ENCODE measurements at places on chromosomes 7 and 10.

DNA sequence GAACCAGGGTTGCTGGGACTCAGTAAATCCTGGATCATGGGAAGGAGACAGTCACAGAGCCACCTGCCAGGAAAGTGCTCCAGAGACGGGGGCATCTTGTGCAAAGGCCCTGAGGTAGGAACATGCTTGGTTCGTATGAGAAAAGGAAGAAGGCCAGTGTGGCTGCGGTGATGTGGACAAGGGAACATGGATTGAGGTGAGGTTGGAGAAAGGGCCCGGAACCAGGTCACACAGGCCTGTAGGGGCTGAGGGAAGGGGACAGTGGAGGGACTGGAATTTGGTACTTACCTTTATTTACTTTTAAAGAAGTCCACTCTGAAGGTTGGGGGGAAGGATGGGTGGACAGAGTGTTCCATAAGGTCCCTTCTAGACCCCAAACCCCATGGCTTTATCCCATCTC, 32.9 kb upstream of the CXCL12 start:
- no peak for DNase-seq

- DNase-seq: no peak
Measured at GRCh38 chr10:87659571-87660483, at the start of gene PAPSS2. Gene PAPSS2 (plus strand): TSS chr10:87659878. CDS start chr10:87659982, 104 bp downstream.

- DNase-seq: no peak
Measured at GRCh38 chr10:45370202-45370955, 3.6 kb upstream of the ALOX5 start.

- DNase-seq: no peak
Measured at GRCh38 chr10:38038932-38039245, 28.4 kb downstream of the ZNF33A start.

- DNase-seq: no peak
Measured at GRCh38 chr7:1475991-1476390, 16.7 kb upstream of the MICALL2 start.

- no peak for DNase-seq
Measured at GRCh38 chr10:117007080-117007479, 2.1 kb upstream of the SHTN1 start.

GRCh38 chr7:157674027-157674714, 337.4 kb downstream of the DNAJB6 start:
- DNase-seq: no peak

DNA sequence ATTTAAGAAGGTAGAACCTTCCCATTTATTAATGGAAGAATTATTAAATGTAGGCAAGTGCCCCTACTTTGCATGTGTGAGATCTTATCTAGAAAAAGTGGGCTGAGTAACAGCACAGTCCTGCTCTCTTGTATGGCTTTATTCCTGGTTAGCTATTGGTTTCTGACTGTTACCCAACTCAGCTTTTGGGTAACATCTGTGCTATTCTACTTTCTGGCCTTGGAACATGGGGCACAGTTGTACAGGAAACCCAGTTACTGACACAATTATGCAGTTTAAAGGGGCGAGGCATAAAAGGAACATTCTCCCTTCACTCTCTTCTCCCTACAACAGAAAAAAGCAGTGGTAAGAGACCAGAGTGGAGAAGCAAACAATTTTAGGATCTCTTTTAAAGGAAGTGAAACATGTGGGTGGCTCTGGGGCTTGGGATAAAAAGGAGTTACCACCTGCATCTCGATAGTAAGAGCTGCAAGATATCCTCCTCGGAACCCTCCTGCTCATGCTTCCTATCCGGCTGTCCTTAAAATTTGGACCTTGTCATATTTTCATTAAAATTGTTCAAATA, 16.0 kb downstream of the NUDT5 start:
- no peak for DNase-seq

DNA sequence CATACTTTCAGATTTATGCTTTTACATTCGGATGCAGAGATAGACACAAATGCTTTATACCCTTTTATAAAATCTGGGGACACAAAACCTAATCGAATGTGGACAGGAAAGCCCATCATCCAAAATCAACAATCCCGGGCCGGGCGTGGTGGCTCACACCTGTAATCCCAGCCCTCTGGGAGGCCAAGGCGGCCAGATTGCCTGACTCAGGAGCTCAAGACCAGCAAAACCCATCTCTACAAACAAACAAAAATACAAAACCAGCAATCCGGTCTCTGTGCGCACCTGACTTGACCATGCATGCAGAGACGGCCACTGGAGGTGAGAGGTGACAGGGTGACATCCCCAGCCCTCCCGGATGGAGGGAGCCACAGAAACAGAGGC, 13.5 kb downstream of the COBL start:
- DNase-seq: no peak

GRCh38 chr10:44747593-44748172, 163.5 kb upstream of the TMEM72 start:
- no peak for DNase-seq

- no peak for DNase-seq
Measured at GRCh38 chr10:1229116-1229515, 172.9 kb downstream of the WDR37 start.

GRCh38 chr10:59578741-59579140, 130.9 kb downstream of the SLC16A9 start:
- DNase-seq: no peak

DNA sequence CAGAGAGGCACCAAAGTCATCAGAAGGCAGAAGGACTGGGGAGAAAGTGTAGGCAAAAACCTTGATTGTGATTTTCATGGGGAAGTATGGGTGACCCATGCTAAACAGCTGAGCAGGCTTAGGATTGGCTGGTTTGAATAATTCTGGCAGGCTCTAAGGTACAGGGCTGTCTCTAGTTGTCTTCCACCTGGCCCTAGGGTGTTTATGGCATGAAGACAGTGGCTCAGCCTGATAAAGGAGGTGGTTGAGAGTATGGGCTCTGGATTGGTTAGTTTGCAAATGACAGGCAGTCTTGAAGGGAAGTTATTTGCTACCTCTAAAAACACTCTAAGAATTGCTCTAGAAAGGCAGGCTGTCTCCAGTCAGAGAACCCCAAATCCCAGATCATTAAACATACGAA, 100.3 kb downstream of the STRA8 start:
- DNase-seq: no peak

GRCh38 chr7:19674266-19674960, 34.4 kb downstream of the POLR1F start:
- DNase-seq: no peak

DNA sequence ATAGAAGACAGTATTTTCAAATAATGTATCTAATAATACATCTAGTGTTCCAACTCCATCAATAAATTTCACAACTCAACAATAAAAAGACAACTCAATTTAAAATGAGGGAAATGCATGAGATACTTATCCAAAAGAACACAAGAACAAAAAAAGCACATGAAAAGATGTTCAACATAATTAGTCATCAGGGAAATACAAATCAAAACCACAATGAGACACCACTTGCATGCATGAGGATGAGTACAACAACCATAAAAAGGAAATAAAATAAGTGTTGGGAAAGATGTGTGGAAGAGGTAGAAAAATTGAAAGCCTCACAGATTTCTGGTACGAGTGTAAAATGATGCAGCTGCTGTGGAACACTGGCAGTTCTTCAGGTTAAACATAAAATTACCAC, 111.6 kb upstream of the PTPRZ1 start:
- DNase-seq: no peak

- DNase-seq: peak; percentile 35
Measured at GRCh38 chr10:95297402-95297801, 6.6 kb upstream of the PDLIM1 start.

DNA sequence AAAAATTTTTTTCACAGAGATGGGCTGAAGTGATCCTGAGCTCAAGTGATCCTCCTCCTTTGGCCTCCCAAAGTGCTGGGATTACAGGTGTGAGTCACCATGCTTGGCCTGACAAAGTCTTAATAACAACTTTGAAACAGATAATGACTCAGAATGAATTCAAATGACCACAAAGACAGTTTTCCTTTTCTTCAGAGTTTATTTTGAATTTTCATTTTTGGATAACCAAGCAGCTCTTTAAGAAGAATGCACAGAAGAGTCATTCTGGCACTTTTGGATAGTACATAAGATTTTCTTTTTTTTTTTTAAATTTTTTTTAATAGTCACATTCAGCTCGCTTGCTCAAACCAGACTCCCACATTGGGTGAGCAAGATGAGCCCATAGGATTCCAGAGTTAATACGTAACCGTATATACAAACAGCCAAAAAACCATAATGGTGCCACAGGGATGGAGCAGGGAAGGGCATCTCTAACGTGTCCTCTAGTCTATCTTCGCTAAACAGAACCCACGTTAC, 43.0 kb upstream of the NMT2 start:
- no peak for DNase-seq

DNA sequence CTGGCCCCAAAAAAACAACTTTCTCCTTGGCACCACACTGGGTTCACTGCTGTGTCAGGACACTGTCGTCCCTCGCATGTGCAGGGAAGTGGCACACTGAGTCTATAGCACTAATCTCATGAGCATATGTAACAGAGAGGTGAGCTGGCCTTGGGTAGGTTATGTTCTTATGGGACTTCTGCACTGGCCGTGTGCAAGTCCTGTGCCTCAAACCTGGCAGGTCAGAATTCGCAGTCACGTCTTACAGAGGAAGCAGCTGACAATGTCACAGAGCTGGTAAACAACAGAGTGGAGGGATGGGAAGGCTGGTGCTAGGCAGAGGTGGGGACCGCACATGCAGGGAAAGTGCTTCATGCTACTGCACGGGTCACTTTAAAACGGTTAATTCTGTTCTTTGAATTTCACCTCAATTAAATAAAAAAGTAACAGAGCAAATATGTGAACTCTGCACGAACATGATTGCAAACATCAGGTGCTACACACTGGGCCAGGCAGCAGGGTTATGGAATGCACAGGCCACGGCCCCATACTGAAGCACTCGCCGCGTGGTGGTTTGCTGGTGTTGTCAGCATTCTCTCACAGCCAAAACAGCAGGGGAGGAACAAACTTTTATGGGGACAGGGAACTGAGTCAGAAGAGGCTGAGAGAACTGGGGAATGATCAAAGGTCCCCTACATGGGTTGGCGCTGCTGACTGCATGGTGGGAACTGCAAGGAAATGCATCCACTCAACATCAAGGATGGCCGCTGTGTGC, 54.2 kb downstream of the VOPP1 start:
- DNase-seq: no peak

GRCh38 chr10:24012249-24012803, 196.6 kb upstream of the KIAA1217 start:
- DNase-seq: no peak

- no peak for DNase-seq
Measured at GRCh38 chr7:680411-681127, 45.9 kb upstream of the DNAAF5 start.

- no peak for DNase-seq
Measured at GRCh38 chr10:49205206-49205605, 17.0 kb upstream of the TMEM273 start.

GRCh38 chr10:114401195-114401791, 3.0 kb downstream of the AFAP1L2 start:
- no peak for DNase-seq

- DNase-seq: no peak
Measured at GRCh38 chr7:921581-922333, 32.7 kb downstream of the ADAP1 start.

DNA sequence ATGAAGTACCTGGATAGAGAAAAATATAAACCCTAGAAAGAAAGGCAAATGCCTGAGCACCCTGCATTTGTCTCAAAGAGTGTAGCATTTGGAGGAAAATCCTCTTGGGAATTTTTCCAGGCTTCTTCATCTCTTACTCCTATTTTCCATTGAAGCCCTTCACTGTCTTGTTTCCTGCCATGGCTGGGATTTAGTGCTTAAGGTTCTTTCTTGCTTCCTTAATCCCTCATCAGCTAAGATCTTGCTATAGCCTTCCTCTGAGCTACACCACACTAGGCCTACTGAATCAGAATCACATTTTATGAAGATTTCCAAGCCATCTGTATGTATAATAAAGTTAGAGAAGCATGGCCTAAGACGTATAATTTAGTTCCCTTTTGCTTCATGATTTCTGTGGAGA, 97.5 kb upstream of the PHYHIPL start:
- DNase-seq: no peak

DNA sequence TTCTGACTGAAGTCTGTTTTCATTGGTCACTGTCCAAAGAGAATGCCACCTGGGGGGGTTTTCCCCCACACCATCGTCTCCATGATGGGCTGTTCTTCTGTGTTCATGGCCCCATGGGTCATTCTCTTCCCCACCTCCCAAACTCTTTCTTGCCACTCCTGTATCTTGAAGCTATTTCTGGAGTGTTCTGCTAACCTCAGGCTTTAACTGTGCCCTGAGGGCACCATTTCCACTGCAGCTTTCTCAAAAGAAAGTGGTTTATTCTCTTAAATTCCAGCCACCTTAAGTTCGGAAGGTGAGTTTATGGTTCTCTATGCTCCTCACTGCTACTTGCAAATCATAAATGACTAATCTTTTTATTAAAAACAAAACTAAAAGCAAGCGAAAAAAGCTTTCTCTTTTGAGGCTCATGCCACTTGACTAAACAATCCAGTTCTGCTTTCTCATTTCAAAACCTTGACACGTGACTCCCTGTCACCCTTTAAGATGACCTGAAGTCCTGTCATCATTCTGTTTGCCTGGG, 7.4 kb upstream of the APBB1IP start:
- peak; percentile 53 for DNase-seq

- no peak for DNase-seq
Measured at GRCh38 chr7:51307651-51308210, 8.9 kb downstream of the COBL start.

DNA sequence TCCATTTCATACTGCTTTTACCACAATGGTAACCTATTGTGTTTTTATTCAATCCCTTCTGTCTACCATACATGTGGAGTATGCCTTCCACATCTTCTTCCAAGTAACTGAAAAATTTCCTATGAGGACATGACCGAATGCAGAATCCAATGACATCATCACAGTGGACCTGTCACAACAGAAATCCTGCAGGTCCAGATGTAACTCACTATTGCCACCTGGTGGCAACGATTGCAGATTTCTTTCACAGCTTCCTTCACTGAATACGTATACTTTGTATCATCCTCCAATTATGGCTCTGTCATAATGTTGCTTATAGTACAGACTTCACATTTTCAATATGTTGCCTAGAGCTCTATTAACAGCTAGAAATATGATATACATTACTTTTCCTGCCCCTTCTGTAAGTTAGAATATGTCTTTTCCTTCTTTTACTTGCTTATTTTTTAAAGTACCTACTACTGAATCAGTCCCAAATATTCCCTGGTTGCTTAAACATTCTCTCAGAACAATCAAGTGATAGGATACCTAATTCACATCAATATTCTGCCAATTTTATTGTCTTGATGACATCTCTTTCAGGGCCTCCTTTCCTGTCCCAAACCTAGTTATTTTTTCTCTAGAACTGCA, 45.4 kb downstream of the SLC13A1 start:
- peak; percentile 9 for DNase-seq

- DNase-seq: no peak
Measured at GRCh38 chr10:75191821-75192568, 18.6 kb upstream of the VDAC2 start.

Measured in GM19239 (cell line).